ENCODE measurements at places on chromosomes 1 and 21.

GRCh38 chr1:101993710-101994109 lies 3.0 kb downstream of the OLFM3 start:
- DNase-seq = no peak

DNA sequence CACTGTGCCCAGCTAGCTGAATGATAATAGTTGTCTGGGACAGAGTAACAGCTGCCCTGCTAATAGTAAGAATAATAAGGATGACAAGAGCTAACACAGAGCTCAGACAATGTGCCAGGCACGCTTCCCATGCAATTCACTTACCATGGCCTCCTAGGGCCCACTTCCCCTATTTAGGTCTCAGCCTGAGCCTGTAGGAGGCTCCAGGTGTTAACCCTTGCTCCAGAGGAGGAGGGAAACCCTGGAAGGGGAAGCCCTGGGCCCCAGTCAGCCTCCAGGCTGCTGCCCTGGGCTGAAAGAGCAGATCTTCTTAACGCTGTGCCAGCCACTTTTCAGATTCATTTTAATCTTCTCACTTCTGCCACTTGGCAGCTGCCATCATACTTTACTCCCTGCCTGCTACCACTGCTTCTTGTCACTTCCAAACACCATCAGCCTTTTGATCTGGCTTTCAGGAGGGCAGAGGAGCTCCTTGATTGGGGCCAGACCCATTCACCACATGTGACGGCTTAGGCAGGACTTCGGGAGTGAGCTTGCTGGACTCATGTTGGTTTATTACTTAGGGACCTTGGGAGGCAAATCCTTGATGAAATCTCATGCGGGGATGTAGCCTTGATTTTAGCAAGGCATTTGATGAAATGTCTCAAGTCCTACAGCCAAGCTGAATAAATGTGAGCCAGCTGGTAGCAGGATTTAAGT lies 66.7 kb upstream of the PARP1 start:
- no peak for DNase-seq

- peak; percentile 41 for DNase-seq
These were observed 49.8 kb upstream of the RIPK4 start for GRCh38 chr21:41816583-41817165.

- DNase-seq = no peak
These were observed 97.3 kb downstream of the LMX1A start for GRCh38 chr1:165259236-165259635.

DNA sequence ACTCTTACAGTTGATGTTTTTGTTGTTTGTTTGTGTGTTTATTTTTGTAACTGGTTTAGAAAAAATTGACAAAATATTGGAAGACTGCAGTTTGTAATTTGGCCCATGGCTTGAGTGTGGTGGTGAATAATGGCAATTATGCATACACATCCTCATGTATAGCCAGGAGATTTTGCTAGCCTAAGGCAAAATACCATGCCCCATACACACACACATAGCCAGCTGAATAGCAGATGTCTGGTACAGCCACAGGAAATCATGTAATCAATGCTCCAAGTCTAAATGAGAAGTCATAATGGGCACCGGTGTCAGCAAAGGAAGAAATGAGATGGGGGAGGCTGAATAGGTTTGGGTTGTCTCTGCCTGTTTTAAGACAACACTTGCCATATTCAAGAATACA lies 135.2 kb upstream of the COA6 start:
- no peak for DNase-seq

- DNase-seq = no peak
These were observed 65.4 kb downstream of the FAM163A start for GRCh38 chr1:179808503-179808902.

GRCh38 chr1:156641761-156642264 lies at the start of gene BCAN:
Gene BCAN, plus strand, starts transcription at chr1:156642117. Its CDS starts 3,938 bp downstream, at chr1:156646055.
- DNase-seq = no peak

DNA sequence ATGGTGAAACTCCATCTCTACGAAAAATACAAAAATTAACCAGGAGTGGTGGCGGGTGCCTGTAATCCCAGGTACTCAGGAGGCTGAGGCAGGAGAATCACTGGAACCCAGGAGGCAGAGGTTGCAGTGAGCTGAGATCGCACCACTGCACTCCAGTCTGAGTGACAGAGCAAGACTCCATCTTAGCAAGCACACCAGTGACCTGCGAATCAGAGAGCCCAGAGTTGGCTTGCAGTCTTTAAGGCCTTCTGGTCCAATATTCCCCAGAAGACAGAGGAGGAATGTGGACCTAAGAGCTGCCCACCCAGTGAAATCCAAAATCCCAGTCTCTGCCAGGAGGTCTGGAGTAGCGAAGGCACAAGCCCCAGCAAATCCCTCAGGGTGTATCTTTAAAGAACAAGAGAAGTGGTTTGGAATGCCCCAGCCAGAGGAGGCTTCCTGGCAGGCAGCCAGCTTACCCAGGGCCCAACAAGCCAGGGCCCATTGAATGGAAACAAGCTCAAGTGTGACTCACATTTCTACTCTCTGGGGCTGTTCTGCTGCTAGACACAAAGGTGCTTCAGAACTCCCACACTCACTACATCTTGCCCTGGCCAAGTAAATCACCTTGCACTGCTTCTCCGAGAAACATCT lies 23.9 kb downstream of the GPR161 start:
- no peak for DNase-seq

DNA sequence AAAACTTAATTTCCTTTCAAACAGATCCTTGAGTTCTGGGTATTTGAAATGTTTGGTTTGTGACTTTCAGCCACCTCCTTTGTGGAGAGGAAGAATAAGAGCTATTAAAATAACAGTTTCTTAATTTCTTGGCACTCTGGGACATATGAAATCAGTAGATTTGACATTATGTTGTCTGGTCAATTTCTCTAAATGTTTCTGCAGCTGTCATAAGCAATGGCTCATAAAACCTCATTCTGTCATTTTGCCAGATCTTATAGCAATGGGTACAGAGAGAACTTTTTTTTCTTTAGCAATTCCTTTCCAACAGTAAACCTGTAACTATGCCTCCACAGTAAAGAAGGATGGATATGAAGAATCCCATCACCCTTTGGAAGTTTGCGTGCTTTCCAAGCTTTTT lies 52.6 kb downstream of the LAMC1 start:
- DNase-seq = no peak

DNA sequence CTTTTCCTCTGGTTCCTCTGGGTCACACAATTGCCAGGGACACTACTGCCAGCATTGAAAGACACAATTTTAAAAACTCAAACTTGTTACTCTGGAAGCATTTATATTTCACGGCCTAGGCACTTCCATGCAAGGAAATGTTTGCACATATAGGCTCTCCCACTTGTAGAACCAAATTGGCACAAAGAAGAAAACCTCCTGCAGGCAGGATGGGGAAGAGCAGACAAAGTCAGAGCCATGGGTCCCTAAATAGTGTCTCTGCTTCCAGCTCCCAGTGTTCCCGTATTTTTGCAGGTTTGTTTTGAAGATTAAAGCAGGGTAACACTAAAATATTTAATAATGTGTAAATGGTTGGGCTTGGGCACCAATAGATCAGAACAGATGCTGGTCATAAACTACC lies 19.0 kb upstream of the ADGRL2 start:
- no peak for DNase-seq

- no peak for DNase-seq
These were observed 145.8 kb upstream of the WNT4 start for GRCh38 chr1:22288593-22289241.

GRCh38 chr1:41557751-41558455 lies 73.4 kb upstream of the EDN2 start:
- no peak for DNase-seq

- no peak for DNase-seq
These were observed 15.1 kb downstream of the NFASC start for GRCh38 chr1:204885790-204886189.

- no peak for DNase-seq
These were observed 178.5 kb downstream of the ZC3H11B start for GRCh38 chr1:219434285-219434922.

DNA sequence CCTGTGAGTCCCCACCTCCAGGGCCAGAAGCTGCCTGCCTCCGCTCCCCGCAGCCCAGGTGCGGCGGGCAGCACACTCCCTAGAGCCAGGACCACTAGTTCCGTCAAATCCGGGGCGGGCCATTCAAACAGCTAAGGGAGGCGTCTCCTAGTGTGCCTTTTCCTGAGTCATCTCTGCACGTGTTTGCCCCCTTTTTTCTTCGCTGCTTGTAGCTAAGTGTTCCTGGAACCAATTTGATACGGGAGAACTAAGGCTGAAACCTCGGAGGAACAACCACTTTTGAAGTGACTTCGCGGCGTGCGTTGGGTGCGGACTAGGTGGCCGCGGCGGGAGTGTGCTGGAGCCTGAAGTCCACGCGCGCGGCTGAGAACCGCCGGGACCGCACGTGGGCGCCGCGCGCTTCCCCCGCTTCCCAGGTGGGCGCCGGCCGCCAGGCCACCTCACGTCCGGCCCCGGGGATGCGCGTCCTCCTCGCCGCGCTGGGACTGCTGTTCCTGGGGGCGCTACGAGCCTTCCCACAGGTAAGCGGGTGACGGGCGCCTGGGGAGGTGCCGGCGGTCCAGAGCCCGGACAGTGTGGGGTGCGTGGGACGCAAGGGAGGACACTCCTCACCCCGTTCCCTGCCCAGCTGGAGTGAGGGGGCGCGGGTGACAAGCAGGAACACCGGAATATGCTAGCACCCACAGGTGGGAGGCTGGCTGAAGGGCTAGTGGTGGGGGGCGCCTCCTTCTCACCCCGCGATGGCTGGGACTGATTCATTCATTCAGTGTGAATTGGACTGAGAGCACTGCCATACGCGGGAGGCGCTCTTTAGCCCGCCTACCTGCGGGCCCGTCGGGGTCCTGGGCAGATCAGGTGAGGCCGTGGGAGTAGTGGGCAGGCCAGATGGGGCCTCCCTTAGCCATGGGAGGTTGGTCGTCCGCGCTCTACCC lies at the start of gene TNFRSF8:
TSS of gene TNFRSF8 (plus strand) at position 163 of the 932 bp plus-strand sequence. CDS start at position 459, 296 bp downstream.
- no peak for DNase-seq

DNA sequence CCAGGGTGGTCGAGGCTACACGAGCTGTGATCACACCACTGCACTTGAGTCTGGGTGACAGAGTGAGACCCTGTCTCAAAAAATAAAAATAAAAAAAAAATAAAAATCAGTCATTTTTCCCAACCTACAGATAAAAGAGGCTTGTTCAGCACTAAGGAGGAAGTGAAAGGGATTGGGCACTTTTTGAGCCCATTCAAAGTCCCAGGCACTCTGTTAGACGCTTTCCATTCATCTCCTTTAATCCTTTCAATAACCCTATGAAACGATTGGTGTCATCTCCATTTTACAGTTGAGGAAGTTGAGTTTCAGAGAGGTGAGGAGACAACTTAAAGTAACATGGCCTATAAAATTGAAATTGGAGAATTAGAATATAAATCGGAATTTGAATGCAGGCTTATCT lies 10.4 kb upstream of the AGO4 start:
- no peak for DNase-seq

GRCh38 chr21:42596657-42597056 lies 56.8 kb upstream of the PDE9A start:
- no peak for DNase-seq

DNA sequence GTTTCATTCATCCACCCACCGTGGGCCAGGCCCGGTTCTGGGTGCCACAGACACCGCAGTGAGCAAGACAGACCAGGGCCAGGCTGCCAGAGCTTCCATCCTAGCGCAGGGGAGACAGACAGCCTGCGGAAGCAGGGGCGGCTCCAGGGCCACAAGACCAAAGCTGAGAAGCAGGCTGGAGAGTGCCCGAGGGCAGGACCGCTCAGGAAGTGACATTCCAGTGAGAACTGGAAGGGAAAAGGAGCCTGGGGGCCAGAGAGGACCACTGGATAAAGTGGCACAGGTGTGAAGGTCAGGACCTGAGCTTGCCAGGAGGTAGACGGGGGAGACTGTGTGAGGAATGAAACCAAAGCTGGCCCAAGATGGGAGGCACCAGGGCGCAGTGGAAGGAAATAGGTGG lies 59.5 kb upstream of the EFHD2 start:
- no peak for DNase-seq

- DNase-seq = no peak
These were observed 146.1 kb upstream of the FGGY start for GRCh38 chr1:59150577-59151386.

GRCh38 chr1:46516200-46516950 lies 26.7 kb downstream of the DMBX1 start:
- no peak for DNase-seq

GRCh38 chr1:109529881-109530456 lies 9.7 kb upstream of the GPR61 start:
- no peak for DNase-seq

- no peak for DNase-seq
These were observed 616.1 kb upstream of the ADAMTS5 start for GRCh38 chr21:27582948-27583430.

- DNase-seq = no peak
These were observed 26.3 kb downstream of the MTARC1 start for GRCh38 chr1:220813013-220813412.

DNA sequence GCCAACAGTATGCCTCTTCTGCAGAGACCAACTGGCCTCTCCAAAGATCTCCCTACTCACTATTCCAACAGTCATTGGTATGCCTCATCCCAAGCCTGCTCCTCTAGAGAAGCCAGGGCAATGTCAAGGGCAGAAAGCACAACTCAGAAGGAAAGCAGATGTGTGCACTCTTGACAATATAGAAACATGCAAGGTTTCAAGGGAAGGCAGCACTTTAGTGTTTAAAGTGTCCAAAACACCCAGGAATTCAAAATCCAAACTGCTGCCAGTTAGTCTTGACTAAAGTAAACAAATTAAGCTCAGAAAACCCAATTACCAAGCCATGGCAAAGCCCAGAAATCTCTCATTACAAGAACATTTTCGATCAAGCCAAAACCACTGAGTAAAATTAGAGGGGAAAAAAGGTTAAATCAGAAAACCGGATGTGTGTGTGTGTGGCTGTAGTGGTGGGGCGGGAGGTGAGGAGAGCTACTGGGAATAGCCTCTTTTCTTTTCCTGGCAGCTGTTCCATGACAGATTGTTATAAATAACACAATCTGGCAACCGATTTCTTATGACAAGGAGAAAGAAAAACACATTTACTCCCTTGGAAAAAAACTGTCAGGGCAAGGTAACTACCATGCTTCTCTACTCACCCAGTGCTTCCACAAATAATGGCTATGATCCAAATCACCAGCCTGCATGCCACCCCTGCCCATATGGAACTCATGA lies 39.2 kb downstream of the EIF2B3 start:
- DNase-seq = no peak

- DNase-seq = no peak
These were observed 2.7 kb upstream of the PTPN22 start for GRCh38 chr1:113874012-113874879.

DNA sequence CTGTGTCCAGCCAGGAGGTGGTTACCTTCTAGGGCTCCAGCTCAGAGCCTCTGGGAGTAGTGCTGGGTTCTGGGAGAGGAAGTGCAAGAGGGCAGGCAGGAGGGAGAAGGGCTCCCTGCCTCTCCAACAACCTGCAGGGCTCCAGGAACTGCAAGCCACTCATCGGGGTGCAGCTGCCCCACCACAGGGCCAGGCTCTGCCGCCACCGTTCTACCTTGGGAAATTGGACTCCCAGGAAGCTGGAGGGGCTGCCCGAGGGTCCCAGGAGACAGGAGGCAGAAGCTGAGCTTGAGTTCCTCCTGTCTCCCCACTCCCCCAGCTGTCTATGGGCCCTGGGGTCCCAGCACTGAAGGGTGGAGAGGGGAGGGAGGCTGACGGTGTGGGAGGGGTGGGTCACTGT lies 7.4 kb upstream of the PRDM16 start:
- DNase-seq = no peak

- no peak for DNase-seq
These were observed 127.3 kb downstream of the CAMTA1 start for GRCh38 chr1:6912518-6912917.

- no peak for DNase-seq
These were observed 30.5 kb downstream of the TBCE start for GRCh38 chr1:235397733-235398132.

- no peak for DNase-seq
These were observed 61.7 kb downstream of the ERICH3 start for GRCh38 chr1:74611887-74612286.

Data from effector CD4-positive, alpha-beta T cell (primary cell).